AG04450 (cell line): ENCODE measurements at places on chromosomes 1 and 21.
A peak's percentile ranks its signal among the peaks of the same experiment; 100 is the strongest.

DNA sequence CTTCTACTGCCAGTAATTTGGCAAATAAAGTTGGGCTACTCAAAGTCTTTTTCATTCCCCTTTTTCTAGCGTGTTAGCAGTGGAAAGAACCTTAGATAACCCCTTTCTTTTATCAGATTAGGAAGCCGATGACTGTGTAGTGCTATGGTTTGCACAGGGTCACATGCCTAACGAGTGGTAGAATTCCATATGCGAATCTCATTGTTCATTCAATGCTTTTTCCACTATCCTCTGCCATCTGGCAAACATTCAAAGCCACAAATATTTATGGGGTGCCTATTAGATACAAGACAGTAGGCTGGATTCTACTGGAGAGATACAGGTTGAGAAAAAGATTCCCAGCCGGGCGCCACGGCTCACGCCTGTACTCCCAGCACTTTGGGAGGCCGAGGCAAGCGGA is 14.9 kb upstream of the IER5 start:
- peak; percentile 74 for DNase-seq

GRCh38 chr1:19360843-19361610 is 48.9 kb downstream of the SLC66A1 start:
- DNase-seq, result no peak

GRCh38 chr1:56525489-56526041 is 53.8 kb downstream of the PLPP3 start:
- DNase-seq, result no peak

DNA sequence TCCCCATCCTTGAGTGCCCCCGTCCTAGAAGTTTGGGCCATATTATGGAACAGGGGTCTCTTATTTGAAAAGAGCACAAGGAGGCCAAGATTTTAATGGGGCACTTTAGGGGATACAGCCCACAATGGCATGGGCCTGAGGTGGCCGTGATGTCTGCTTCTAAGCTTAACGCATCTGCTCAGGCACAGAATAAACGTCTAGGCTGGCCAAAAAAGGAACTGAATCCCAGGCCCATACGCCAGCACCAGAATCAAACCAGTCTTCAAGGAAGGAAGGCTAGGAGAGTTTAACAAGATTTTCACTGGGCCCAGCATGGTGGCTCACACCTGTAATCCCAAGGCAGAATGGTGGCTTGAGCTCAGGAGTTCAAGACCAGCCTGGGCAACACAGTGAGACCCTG is 9.2 kb upstream of the SARS1 start:
- no peak for DNase-seq

- no peak for DNase-seq
Observed at GRCh38 chr1:92619466-92620189, 132.9 kb upstream of the GFI1 start.

GRCh38 chr1:175857756-175858155 is 114.4 kb upstream of the TNR start:
- no peak for DNase-seq
